ENCODE measurements at places on chromosomes 2 and 18.

DNA sequence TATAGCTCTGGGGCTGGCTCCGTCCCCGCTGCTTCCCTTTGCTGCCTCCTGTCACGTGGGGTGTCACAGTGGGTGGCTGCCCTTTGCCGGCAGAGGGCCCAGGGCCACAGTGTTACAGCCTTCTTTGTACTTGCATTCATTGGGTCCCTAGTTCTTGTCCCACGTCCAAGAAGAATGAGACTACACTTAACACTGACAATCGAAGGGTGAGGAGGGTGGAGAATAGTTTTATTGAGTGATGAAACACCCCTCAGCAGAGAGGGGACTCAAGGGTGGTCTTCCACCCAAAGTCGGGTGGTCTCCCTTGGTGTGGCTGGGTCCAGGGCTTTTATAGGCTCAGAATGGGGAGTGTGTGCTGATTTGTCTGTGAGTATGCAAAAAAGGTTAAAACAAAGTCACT, 1.9 kb downstream of the ATG4B start:
- DNase-seq = no peak

- DNase-seq = no peak
Observed at GRCh38 chr18:25001803-25002202, 350.2 kb downstream of the ZNF521 start.

- DNase-seq = peak; percentile 5
Observed at GRCh38 chr2:71742953-71743601, 289.7 kb downstream of the DYSF start.

- DNase-seq = no peak
Observed at GRCh38 chr2:148704247-148704646, 59.7 kb downstream of the EPC2 start.

DNA sequence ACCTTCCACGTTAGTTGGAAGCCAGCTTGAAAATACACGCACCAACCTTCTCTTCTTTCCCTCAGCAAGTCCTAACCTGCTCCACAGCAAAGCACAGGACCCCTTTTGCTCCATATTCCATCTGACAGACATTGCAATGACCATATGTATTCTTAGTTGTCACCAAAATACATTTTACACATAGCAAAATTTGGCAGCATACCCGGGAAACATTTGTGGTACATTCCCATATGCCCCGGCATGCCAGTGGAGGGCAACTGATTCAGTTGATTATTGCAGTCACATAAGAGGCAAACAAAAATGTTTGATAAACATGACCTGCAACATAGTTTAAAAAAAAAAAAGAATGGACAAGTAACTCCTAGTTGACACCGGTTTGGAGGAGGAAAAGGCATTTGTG, 202.1 kb upstream of the UBE2E3 start:
- no peak for DNase-seq

GRCh38 chr2:68505603-68506159, 38.3 kb downstream of the APLF start:
- no peak for DNase-seq

Data from hematopoietic multipotent progenitor cell treated with erythropoietin and hydrocortisone succinate and interleukin-3 and kit ligand, for 4 days (in vitro differentiated cells).